ENCODE measurements at places on chromosomes 16 and 17.
A peak's percentile ranks its signal among the peaks of the same experiment; 100 is the strongest.

- peak; percentile 88 for DNase-seq
These were observed 376.3 kb downstream of the CNTNAP4 start for GRCh38 chr16:76653390-76654026.

DNA sequence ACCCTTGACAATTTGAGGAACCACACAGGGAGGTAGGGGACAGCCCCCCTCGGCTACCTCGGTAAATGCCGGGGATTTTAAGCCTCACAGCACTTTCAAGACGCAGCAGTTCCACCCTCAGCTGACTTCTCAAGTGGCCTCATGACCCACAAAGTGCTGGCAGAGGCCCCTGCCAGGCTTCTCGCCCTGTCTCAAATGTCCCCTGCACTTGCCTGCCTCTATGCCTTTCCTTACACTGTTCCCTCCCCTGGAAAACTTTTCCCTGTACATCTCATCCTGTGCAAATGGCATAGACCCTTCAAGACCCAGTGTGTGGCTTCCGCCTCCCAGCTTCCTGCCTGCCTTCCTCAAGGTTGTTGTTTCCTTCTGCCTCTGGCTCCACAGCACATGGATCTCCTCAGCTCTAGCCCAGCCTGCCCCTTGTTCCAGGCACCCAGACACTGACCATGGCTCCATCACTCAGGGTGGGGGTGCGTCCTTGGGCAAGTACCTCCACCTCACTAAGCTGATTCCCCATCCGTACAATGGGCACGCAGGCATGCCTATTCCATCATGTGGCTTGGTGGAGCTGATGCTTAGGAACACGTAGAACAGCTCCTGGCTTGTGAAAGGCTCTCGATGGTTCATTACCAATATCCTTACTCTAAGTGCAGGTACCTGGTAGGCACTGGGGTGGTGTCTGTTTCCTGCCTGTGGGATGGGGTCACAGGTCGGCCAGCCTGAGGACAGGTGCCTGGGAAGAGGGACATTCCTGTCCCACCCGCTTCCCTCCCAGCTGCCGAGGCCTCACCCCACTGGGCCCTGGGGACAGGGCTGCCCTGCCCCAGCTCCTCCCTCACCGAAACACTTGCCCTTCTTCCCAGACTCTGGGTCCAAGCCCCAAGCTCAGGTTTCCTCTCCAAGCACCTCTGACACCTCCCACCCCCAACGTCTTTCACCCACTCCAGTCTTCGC lies 24.0 kb downstream of the MMP15 start:
- no peak for DNase-seq

GRCh38 chr17:14211801-14212200 lies 24.9 kb downstream of the CDRT15 start:
- no peak for DNase-seq

GRCh38 chr16:75262104-75262799 lies 10.8 kb upstream of the BCAR1 start:
- no peak for DNase-seq

Measured in pons (tissue), 1 donor.